AG09309 (cell line): ENCODE measurements at places on chromosomes 7 and 10.

DNA sequence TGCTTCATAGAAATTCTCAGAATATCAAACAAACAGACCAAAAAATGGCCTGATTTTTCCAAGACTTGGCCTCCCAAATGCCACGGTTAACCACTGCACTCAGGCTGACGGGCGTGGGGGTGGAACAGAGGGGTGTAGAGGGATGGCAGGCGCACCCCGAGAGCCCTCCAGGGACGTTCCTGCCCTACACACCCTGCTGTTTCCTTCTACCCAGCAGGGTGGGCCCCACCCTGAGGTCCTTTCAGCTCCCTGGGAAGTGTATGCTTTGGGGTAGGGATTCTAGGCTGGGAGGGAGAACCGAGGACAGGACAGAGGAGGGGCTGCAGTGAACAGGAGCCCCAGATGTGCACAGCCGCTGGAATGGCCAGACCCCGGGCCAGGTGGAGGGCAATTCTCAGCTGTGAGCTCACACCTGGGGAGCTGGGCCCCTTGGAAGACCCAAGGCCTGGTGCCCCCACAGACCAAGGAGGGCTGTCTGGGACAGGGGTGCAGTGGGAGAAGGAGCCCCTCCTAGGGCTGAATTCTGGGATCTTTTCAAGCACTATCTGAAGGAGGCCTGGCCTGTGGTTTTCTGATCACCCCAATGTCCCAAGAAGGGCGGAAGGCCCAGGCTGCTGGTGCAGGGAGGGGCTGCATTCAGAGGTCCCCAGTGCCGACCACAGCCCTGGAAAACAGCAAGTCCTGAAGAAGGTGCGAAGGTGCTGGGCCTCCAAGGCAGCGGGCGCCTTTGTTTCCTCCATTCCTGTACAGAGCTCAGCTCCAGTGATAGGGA lies 32.9 kb upstream of the INPP5A start:
- no peak for DNase-seq

DNA sequence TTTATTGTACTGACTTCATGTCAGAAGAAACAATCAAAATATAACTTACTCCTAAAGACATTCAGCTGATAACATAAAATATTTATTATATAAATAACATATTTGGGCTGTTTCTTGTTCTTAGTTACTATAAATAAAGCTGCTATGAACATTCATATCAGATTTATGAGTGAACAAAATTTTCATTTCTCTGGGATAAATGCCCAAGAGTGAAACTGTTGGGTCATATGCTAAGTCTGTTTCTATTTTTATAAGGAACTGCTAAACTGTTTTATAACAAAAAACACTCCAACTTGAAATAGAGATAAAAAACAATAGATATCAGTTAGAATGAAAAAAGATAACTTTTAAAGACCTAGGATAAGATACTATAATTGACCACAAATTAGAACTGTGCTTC lies 26.5 kb upstream of the CC2D2B start:
- DNase-seq: no peak

- no peak for DNase-seq
Observed at GRCh38 chr7:157558875-157559595, 222.2 kb downstream of the DNAJB6 start.

- no peak for DNase-seq
Observed at GRCh38 chr7:37718585-37718984, 35.0 kb downstream of the GPR141 start.

DNA sequence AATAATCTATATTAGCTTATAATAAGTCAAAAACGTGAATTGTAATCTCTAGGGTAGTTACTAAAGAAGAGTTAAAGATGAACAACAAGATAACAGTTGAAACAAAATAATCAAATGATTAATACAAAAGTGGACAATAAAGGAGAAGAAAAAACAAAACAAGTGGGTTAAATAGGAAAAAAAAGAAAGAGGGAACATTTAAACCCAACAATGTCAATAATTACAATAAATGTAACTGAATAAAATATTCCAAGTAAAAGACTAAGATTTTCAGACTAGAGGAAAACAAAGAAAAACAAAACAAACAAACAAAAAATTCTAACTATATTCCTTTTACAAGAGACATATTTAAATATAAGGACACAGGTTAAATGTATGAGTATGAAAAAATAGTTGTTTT lies 38.0 kb upstream of the ZEB1 start:
- DNase-seq: no peak

DNA sequence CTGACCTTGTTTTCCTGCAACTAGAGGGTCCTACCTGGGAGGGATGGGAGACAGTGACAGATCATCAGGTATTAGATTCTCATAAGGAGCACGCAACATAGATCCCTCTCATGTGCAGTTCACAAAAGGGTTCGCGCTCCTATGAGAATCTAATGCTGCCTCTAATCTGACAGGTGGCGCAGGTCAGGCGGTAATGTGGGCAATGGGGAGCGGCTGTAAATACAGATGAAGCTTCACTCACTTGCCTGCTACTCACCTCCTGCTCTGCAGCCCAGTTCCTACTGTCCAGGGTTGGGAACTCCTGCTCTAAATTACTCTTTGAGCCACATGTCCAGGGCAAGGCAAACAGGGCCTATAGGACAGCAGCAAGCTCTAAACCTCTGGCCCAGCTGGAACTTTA lies 46.2 kb downstream of the GFRA1 start:
- no peak for DNase-seq
